ENCODE measurements at places on chromosomes 1 and 21. TPM values are rescaled to one million over a fixed set of nuclear protein-coding genes. Genes with fewer than 3 reads are reported as not detected.

DNA sequence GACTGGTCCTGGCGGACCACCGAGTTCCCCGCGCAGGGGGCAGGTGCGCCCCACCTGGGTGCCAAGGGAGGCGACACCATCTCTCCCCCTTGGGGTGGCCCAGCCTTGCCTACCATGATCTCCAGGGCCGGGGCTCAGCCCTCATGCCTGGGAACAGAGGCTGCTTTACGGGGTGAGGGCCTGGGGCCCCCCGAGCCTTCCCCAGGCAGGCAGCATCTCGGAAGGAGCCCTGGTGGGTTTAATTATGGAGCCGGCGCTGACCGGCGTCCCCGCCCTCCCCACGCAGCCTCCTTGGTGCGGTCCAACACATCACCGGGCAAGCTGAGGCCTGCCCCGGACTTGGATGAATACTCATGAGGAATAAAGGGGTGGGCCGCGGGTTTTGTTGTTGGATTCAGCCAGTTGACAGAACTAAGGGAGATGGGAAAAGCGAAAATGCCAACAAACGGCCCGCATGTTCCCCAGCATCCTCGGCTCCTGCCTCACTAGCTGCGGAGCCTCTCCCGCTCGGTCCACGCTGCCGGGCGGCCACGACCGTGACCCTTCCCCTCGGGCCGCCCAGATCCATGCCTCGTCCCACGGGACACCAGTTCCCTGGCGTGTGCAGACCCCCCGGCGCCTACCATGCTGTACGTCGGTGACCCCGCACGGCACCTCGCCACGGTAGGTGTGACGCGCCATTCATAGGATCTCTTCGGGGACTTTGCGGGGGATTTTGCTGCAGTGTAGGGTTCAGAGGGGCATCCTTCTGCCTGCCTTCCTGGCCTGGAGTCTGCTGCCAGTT, 38.2 kb downstream of the TP73 start:
- no peak for DNase-seq

DNA sequence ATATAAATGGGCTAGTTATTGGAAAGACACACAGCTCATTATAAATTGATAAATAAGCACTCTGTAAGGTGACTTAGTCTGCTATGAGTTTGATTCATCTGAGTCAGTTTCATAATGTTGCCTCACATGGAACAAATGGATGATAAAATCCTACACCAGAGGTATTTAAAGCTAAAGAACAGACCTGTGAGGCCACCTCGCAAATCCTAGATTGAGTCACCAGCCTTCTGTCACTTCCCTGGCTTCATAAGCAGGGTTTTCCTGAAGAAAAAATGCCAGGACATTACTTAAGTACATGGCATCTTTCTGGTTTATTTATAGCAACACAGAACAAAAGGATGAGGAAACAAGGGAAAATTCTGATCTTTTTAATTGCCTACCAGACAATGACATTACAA, 18.4 kb downstream of the CD2 start:
- DNase-seq, result no peak

GRCh38 chr1:27436204-27437159, 44.1 kb downstream of the GPR3 start:
- DNase-seq, result no peak

DNA sequence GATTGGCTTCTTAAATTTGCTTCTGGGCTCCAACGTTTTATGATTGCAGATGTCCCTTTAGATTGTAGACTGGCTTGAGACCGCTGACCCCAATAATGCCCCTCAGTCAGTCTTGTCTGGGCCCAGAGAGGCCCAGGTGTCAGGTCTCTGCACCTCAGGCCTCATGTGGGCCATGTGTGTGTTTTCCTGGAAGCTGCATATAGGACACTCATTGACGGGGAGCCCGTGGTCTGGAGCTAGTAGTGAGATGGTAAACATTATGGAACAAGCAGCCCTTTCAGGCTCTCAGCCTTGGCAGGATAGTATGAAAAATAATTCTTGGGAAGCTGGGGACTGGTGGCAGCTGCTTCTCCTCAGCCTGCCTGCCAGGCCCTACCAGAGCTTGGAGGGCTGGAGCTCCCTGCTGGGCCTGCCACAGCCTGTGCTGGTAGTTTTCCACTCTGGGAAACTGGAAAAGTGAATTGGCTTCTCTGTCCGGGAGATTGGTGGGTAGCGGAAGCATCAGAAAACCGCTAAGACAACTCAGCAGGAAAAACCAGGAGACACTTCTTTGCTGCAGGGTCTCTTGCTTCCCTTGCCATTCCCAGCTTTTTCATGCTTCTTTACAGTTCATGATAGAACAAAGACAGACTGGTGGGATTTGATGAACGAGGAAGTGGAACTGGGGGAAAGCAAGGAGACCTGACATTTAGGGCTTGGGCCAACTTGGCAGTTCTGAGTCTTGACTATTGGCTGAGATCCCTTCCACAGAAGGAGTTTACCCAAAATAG, 57.8 kb upstream of the HSD17B7 start:
- DNase-seq, result peak; percentile 46

DNA sequence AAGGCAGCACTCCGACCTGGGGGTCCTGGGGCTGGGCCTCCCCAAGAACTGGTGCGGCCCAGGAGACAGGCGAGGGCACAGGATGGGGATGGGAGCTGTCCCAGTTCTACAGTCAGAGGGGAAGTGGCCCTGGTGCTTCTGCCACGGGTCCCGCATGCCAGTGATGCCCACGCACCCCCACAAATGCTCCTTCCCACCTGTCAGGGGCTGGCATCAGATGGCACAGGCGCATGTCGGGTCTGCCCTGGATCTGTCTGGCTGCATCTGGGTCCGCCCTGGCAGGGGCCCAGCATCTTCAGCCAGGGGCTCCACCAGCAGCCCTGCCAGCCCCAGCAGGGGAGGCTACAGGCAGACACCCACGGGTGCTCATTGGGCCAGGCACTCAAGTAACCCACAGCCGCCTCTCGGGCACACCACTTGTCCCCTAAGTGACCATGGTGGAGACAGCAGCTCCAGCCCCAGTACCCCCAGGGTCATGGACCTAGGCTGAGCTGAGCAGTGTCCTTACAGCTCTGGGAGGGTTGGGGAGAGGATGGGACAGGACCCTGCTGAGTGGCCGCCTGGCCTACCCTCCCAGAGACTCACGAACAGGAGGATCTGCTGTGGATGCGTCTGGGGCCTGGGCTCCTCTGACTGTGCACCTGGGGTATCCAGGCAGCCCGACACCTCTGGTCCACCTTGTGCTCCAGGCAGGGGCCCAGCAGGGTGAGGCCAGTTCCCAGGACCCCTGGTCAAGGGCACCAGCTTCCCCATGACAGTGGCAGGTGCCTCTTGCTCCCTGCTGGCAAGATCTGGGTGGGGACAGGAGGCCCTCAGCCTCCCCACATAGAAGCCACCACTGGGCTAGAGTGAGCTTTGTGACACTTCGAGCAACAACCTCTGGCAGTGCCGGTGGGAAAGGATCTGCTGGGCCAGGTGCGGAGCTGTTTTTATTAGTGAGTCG, 5.4 kb downstream of the SMIM1 start:
- no peak for DNase-seq

- no peak for DNase-seq
Measured at GRCh38 chr1:26957306-26957705, 3.0 kb downstream of the KDF1 start.

GRCh38 chr1:182410138-182410537, 9.7 kb upstream of the TEDDM1 start:
- no peak for DNase-seq

GRCh38 chr1:225666495-225666894, 13.6 kb upstream of the ENAH start:
- DNase-seq, result no peak

DNA sequence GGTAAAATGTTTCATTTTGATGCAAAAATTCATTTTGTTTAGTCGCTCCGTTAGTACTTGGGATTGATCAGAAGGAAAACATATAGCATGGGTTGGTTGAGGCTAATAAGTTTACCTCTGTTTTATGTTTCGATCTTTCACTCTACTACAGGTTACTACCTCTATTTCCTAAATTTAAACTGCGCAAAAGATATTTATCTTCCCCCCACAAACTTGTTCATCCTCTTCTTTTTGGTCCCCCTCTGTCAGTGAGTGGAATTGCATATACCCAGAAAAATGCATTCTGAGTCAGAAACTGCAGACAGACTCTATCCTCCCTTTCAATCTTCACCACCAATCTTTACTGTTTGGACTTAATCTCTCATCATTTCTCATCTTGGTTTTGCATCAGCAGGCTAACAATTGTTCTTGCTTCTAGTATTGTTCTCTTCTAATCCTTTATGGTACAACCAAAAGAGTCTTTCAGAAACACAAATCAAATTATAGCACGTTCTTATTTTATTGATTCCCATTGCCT, 316.0 kb upstream of the ADGRL4 start:
- DNase-seq, result no peak

DNA sequence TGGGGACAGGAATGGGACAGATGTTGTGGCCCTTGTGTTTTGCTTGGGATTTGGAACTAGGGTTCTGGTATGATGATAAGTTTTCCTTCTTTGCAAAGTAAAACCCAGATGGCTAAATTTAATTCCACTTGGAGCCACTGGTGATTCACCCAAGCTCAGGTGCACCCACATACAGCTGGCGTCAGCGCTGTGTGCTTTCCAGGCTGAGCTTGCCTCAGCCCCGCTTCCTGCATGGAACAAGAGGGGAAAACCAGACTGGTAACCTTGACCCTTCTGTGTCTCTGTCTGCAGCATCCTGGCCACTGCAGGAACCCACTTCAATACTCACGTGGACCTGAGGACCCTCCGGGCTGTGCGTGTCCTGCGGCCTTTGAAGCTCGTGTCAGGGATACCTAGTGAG, 94.2 kb downstream of the CACNA1E start:
- DNase-seq, result no peak

DNA sequence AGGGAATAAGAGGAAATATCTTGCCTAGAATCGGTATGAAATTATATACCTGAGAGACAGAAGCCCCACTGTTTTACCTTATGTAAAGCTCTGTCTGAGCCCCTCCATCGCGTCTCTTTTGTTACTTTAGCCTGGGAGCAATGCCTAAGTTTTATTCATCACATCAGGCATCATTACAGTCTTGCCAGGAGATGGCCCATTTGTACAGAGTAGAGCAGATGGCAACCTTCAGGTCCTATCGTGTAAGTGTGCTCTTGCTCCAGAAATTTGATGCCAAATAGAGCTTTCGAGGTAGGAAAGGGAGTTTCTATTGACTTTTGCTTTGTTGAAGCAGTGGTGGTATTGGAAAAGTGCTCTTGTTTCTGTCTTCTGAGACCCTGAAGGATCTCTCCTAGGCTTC, 24.9 kb downstream of the CFAP126 start:
- no peak for DNase-seq

DNA sequence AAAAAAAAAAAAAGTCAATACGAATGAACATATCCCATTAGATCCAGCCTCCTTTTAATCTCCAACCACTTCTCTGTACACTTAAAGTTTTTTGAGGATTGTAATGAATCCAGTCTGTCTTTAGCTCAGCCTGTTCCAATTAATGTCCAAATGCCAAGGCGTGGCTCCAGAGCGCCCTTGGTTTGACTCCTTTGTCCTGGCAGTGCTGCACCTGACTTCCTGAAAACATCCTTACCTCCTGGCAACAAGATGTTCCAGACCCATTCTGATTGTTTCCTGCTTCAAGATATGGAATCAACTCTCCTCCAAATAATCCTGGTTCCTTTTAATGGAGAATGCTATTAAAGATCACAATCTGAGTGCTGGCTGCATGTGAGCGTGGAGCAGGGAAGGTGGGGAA, 74.1 kb upstream of the FAM20B start:
- DNase-seq, result no peak

- DNase-seq, result no peak
Measured at GRCh38 chr1:41589395-41589794, 104.9 kb upstream of the EDN2 start.

- DNase-seq, result no peak
Measured at GRCh38 chr1:79695138-79695537, 688.6 kb upstream of the ADGRL4 start.

DNA sequence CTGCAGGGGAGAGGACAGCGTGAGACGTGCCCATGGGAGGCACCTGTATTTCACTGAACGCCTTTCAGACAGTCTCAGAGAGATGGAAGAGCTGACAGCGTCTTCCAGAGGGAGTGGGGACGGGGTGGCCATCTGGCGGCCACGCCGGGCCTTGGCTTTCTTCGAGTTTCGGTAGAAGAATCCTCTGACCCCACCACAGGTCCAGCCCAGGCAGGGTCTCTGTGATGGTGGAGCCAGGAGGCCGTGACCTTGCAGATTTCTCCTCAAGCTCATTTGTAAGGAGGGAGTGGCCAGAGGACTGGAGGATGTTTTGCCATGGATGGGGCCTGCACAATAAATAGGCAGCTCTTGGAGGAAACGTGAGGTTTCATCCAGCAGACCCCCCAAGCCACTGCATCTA, 47.6 kb upstream of the ADARB1 start:
- DNase-seq, result no peak

DNA sequence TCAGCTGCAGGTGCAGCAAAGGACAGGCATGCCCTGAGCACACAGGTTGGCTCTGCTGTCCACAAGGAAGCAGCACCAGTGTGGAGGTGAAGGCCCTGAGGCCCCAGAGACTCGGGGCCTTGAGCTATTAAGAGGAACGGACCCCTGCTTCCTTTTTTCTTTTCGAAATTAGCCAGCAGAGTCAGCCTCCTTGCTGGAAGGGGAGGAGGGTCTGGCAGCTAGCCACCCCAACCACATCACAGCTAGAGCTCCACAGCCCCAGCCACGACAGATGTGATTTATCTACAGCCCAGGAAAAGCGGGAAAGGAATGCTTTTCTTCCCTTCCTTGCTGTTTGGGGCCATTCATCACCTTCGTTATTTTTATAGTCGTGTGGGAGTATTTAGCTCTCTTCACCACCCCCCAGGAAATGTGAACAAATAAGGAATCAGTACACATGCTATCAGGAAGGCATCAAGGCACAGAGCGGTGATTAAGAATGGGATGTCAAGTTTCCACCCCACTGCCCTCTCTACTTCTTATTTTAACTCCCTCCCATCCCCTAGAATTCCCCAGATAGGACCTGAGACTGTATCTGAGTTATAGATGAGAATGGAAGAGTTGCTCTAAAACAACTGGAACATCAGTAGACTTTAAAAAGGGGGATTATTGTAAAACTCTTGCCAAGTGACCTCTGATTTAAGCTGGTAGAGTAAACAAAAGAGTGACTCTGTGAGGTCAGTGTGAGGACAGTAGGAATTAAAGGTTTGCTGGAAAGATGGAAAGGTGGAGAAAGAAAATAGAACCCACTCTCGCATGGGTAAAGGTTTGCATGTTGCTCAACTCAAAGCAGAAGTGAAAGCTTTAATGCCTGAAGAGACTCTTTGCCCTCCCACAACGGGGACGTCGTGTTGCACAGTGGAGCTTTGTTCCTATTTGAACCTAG, 224.7 kb upstream of the GJB5 start:
- DNase-seq, result no peak

- DNase-seq, result no peak
Measured at GRCh38 chr1:33338440-33339211, 17.7 kb upstream of the A3GALT2 start.

The IVL gene
- polyA plus RNA-seq, result not detected

The PODN gene
- 12.1 TPM for polyA plus RNA-seq

The CYP4A22 gene
- polyA plus RNA-seq, result 0.12 TPM

The KIAA1614 gene
- polyA plus RNA-seq, result 9.0 TPM

The SELP gene
- polyA plus RNA-seq, result 9.0 TPM

The IGSF8 gene
- 36.2 TPM for polyA plus RNA-seq

The TESK2 gene
- polyA plus RNA-seq, result 9.2 TPM

The METTL18 gene
- 17.2 TPM for polyA plus RNA-seq

The AGMAT gene
- 0.67 TPM for polyA plus RNA-seq

The HJV gene
- not detected for polyA plus RNA-seq

Data from right lung (tissue), 10 donors.